ENCODE measurements at places on chromosomes 7 and 10. TPM values are rescaled to one million over a fixed set of nuclear protein-coding genes. Genes with fewer than 3 reads are reported as not detected.

DNA sequence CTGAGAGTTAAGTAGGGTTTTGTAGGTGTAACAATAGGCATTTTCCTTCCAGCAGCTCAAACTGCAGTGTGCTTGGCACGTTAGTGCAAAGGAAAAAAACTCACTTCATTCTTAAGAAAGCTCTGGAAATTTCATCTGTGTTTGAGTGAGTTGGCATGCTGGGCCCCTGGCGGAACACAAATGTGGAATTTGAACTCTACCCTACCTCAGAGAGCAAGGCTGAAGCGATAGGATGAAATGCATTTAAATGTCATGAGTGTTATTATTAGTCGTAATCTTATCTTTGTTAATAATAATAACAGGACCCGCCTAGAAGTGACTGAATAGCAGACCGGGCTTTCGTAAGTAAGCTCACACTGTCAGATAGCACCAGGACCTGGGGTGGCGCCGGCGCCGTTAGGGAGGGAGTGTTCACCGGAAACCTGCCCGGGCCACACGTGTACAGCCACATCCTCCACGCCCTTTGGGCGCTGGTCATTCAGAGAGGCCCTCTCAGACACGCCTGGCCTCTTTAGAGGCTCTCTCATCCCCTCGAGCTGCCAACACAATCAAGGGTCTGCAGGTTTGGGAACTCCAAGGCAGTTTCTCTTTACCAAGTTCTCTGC lies 63.5 kb downstream of the GRK5 start:
- no peaks in the 10 kb centered on the region for H3K36me3 ChIP-seq
- no peak overlapping the region for H3K27ac ChIP-seq
- no peaks in the 10 kb centered on the region for H3K27me3 ChIP-seq
- DNase-seq = no peak

GRCh38 chr10:93568105-93568390 lies 1.6 kb downstream of the FFAR4 start:
- H3K27me3 ChIP-seq = peaks cover 64% of the 10 kb centered on the region
- peaks cover 9% of the 10 kb centered on the region for H3K4me1 ChIP-seq
- H3K36me3 ChIP-seq = no peaks in the 10 kb centered on the region
- no peak overlapping the region for H3K4me3 ChIP-seq

ACHE gene
- 4.8 TPM for total RNA-seq

BMPR1A gene
- total RNA-seq = 129 TPM

RAPGEF5 gene
- total RNA-seq = 22.1 TPM

DNA sequence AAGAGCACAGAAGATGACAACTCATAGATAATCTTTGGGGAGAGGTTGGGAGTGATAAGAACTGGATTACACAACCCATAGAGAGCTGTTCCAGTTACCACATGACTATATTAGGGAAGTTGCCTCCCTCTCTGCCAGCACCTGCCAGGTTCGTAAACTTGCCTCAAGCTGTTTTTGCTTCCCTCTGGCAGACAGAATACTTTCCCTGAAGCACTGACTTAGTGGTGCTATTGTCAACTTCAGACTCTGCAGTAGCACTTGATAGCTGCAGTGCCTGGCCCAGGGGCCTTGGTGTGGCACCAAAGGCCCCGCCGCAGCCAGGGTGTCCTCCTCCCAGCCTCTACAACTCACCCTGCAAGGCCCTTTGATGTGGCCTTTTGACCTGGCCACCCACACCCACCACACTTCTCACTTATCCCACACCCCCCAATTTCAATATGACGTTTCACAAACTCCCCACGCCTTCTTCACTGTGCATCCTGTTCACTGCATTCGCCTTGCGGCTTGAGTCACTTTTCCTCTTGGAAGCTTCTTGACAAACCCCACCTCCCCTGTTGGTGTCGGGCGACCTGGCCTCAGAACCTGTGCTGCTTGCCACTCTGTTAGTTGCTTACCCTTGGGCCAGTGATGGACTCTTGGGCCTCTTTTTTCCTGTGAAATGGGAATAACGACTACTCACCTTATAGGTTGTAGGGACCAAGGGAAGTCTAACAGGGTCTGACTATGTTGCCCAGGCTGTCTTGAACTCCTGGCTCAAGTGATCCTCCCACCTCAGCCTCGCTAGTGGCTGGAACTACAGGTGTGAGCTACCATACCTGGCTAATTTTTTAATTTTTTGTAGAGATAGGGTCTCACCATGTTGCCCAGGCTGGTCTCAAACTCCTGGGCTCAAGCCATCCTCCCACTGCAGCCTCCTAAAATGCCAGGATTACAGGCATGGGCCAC lies 50.2 kb upstream of the PODXL start:
- H3K27me3 ChIP-seq = no peaks in the 10 kb centered on the region
- H3K4me1 ChIP-seq = peaks cover 51% of the 10 kb centered on the region
- no peak overlapping the region for H3K4me3 ChIP-seq
- no peak for DNase-seq
- H3K27ac ChIP-seq = peak overlapping the region; percentile 96

ATAD1 gene
- 35.3 TPM for total RNA-seq

GRCh38 chr10:117550599-117551329 lies 8.2 kb downstream of the EMX2 start:
- DNase-seq = no peak
- no peaks in the 10 kb centered on the region for H3K36me3 ChIP-seq
- H3K4me1 ChIP-seq = peaks cover 22% of the 10 kb centered on the region
- no peak overlapping the region for H3K4me3 ChIP-seq
- peaks cover 98% of the 10 kb centered on the region for H3K27me3 ChIP-seq

OR6B1 gene
- not detected for total RNA-seq

OR2A1 gene
- not detected for total RNA-seq

HELLS gene
- 371 TPM for total RNA-seq

DNA sequence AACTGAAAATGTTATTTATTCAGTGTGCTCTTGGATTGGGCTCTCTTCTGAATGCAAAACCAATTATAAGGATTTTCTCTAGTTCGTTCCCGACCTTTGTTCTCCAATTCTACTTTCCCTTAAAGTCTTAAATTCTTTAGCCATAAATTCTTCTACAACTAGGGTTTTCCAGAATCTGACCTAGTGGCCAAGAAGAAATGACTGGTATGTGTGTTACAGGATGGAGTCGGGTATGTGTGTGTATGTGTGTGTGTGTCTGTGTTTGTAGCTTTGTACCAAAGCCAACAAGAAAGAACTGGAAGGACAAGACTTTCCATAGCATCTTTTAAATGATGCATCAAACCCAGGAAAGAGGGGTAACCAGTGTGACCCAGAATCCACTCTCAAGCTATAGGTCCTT lies 25.8 kb upstream of the LEP start:
- H3K4me1 ChIP-seq = peaks cover 9% of the 10 kb centered on the region
- H3K27ac ChIP-seq = no peak overlapping the region
- peaks cover 5% of the 10 kb centered on the region for H3K27me3 ChIP-seq
- H3K36me3 ChIP-seq = no peaks in the 10 kb centered on the region

DNA sequence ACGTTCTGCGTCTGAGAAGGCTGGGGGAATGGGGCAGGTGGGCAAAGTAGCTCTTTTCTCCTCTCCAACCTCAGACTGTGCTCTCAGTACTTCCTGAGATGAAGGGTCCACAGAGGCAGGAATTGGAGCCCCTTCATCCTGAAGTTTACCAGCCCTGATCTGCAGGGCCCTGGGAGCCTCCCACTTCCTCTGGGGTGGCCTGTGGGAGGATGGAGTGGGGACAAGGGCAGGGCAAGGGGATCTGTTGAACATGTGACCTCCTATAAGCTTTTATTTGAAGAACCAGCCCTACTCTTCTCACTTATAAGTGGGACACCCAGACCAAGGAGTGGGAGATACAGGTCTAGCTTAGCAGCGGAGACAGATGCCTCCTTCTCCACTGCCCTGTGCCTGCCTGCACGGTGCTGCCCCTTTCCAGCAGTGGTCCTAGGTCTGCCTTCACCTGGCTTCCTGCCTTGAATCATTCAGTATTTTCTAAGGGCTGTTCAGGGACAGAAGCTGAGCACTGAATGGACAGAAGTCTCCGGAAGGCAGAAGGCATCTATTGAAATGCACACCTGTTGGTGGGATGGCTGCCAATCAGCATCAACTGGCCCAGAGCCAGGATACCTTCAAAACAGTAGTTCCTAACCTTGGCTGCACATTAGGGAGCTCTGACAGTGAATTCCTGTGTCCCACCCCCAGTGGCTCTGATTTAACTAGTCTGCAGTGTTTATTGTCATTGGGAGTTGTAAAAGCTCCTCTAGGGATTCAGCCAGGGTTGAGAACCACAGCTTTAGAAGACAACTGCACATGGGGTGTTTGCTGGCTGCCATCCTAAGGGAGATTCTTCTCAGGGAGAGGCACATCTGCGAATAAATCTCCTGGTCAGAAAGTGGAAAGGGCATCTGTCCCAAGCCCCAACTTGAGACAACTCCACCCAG lies 2.7 kb upstream of the ARHGAP22 start:
- DNase-seq = no peak
- H3K27me3 ChIP-seq = peaks cover 10% of the 10 kb centered on the region
- H3K4me1 ChIP-seq = no peaks in the 10 kb centered on the region
- H3K4me3 ChIP-seq = no peak overlapping the region
- no peak overlapping the region for H3K27ac ChIP-seq

GRCh38 chr7:125061776-125062397 lies 132.3 kb upstream of the POT1 start:
- H3K36me3 ChIP-seq = no peaks in the 10 kb centered on the region
- H3K27ac ChIP-seq = no peak overlapping the region

- no peak within 1 kb of the TSS for H3K4me3 ChIP-seq
- peak; percentile 56 for DNase-seq
- no peaks in the 10 kb centered on the region for H3K36me3 ChIP-seq
- no peaks in the 10 kb centered on the region for H3K27me3 ChIP-seq
- H3K4me1 ChIP-seq = no peaks in the 10 kb centered on the region
Observed at GRCh38 chr7:95396136-95397032, at the start of gene PON3. TSS of gene PON3 (minus strand) at chr7:95396375. CDS start at chr7:95396350, 25 bp downstream.

- no peaks in the 10 kb centered on the region for H3K36me3 ChIP-seq
- H3K27ac ChIP-seq = no peak overlapping the region
- no peaks in the 10 kb centered on the region for H3K4me1 ChIP-seq
- no peaks in the 10 kb centered on the region for H3K27me3 ChIP-seq
- H3K4me3 ChIP-seq = no peak overlapping the region
Observed at GRCh38 chr10:62170732-62171131, 97.9 kb downstream of the RTKN2 start.

GRCh38 chr10:88838766-88839350 lies 12.8 kb downstream of the ANKRD22 start:
- no peaks in the 10 kb centered on the region for H3K36me3 ChIP-seq
- no peak for DNase-seq
- no peak overlapping the region for H3K27ac ChIP-seq
- no peak overlapping the region for H3K4me3 ChIP-seq
- H3K4me1 ChIP-seq = no peaks in the 10 kb centered on the region

HABP2 gene
- not detected for total RNA-seq

- H3K27me3 ChIP-seq = no peaks in the 10 kb centered on the region
- peaks cover 8% of the 10 kb centered on the region for H3K36me3 ChIP-seq
- H3K27ac ChIP-seq = no peak overlapping the region
- no peak overlapping the region for H3K4me3 ChIP-seq
- DNase-seq = no peak
Observed at GRCh38 chr10:86446440-86446839, 75.2 kb downstream of the WAPL start.

DNA sequence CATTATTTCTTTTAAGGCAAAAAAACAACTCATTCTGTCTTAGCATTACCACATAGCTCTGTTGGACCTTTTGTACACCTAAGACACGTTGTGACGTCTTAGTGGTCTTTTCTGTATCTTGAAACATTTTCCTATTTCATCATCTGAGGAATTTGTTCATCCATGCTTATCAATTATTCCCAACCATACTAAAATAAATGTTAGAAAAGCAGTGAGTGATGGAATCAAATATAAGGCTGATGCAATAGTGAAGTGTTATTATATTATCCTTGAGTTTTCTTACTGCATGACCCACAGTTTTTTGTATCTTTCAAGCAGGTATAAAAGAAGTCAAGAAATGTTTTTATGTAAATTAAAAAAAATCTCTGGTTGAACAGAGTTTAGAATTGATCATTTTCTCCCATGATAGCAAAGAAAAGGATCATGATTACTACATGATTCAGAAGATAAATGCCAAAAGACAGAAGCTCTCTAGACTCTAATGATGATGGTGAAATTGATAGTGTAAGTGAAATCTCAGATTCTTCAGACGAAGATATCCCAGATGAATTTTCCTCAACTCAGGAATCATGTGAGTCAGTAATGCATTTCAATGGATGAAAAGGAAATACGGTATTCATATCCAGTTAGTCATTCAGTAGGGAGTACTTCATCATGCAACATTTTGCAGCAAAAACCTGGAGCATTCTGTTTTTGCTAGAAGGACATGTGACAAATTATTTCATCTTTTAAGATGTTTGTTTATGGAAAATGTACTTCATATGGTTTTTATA lies 51.4 kb downstream of the CELF2 start:
- H3K27me3 ChIP-seq = no peaks in the 10 kb centered on the region
- DNase-seq = no peak
- no peak overlapping the region for H3K27ac ChIP-seq

COA1 gene
- total RNA-seq = 136 TPM

- H3K27me3 ChIP-seq = no peaks in the 10 kb centered on the region
- no peak for DNase-seq
- no peak overlapping the region for H3K4me3 ChIP-seq
- no peak overlapping the region for H3K27ac ChIP-seq
- H3K4me1 ChIP-seq = no peaks in the 10 kb centered on the region
Observed at GRCh38 chr10:34049887-34050286, 715.4 kb upstream of the NRP1 start.

DNA sequence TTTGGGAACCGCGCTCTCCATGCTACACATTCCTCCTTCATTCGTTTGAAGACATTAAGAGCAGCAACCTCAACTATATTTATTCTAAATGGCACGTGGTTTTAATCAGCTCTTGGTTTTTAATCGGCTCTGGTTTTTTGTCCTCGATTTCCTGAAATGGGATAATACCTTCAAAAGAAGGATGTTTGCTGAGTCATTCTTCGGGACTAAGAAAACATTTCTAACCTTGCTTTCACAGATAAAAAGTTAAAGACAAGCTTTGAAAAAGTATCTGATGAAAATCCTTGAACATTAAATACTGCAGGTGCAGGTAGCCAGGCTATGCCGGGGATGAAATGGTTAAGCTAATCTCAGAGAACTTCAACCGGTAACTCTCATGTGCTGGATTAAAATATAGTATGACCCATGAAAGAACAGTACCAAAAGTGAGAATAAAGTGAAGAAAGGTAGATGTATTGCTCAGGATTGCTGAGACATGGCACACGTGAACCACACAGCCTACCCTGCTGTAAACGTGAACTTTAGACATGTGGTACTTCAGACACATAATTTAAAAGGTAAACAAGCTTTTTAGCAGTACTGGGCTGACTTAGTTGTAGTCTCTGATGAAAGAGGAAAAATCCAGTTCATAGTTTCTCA lies 89.1 kb downstream of the PTPRN2 start:
- no peak overlapping the region for H3K27ac ChIP-seq
- H3K4me3 ChIP-seq = no peak overlapping the region
- DNase-seq = no peak
- H3K36me3 ChIP-seq = no peaks in the 10 kb centered on the region
- H3K4me1 ChIP-seq = peaks cover 6% of the 10 kb centered on the region

CYP3A4 gene
- total RNA-seq = not detected

DNA sequence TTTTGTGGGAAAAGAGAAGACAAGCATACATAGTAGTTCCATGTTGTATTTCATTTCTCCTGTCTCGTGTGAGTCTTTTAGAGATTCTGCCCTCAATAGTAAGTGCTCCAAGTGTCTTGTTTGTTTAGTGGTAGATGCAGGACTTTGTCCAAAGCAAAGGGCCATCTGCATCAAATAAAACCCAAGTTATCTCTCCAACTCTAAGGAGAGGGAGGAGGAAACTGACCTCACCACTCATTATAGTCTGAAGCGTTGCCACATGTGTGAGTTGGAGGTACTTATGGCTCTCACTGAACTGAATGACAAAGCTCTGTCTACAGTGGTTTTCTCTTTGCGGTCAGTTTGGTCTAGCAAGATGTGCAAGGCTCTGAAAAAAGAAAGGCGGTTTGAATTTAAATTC lies 272.6 kb downstream of the DOCK4 start:
- no peaks in the 10 kb centered on the region for H3K27me3 ChIP-seq
- H3K36me3 ChIP-seq = no peaks in the 10 kb centered on the region
- H3K4me3 ChIP-seq = no peak overlapping the region
- H3K27ac ChIP-seq = no peak overlapping the region
- no peak for DNase-seq

Data from H1 (cell line).